Right lobe of liver (tissue), 6 donors: ENCODE measurements at places on chromosomes 2 and 18. TPM values are rescaled to one million over a fixed set of nuclear protein-coding genes. Genes with fewer than 3 reads are reported as not detected.

Gene RABL2A
- total RNA-seq = 10.4 TPM

Gene SESTD1
- total RNA-seq = 20.1 TPM

DNA sequence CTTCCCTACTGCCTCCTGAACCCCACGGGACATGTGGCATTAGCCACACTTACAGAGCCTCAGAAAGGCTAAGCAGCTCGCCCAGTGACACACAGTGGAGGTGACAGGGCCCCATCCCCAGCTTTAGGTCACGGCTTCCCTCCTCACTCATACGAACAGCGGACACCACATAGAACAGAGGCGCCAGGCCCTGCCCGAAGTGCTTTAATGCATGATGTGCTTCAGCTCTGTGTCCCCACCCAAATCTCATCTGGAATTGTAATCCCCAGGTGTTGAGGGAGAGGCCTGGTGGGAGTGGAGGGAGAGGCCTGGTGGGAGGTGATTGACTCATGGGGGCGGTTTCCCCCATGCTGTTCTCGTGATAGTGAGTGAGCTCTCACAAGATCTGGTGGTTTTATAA lies 135.3 kb downstream of the PTGR3 start:
- H3K4me3 ChIP-seq = no peak overlapping the region
- H3K36me3 ChIP-seq = no peaks in the 10 kb centered on the region
- no peak overlapping the region for H3K27ac ChIP-seq
- DNase-seq = no peak
- no peaks in the 10 kb centered on the region for H3K4me1 ChIP-seq

Gene PXDN
- 8.1 TPM for total RNA-seq

Gene ARHGEF4
- total RNA-seq = 0.86 TPM

Gene PPP4R1
- 15.0 TPM for total RNA-seq

DNA sequence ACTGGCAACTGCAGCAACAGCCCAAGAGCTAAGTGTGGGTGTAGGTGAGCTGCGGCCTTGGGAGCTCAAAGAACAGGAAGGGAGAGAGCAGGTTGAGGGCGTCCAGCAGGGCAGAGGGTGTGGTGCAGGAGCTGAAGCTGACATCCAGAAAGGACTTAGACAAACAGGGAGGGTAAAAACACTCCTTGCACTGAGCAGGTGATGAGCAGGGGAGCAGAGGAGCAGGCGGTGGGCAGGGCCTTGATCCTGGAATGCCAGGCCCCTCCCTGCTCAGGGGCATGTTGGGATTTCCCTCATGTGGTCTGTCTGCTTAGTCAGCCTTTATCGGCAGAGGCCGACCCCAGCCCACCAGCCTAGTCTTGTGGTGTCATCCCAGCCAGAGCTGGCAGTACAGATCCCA lies 63.6 kb downstream of the VSNL1 start:
- no peaks in the 10 kb centered on the region for H3K36me3 ChIP-seq
- DNase-seq = no peak
- no peaks in the 10 kb centered on the region for H3K4me1 ChIP-seq
- no peaks in the 10 kb centered on the region for H3K27me3 ChIP-seq
- no peak overlapping the region for H3K27ac ChIP-seq

DNA sequence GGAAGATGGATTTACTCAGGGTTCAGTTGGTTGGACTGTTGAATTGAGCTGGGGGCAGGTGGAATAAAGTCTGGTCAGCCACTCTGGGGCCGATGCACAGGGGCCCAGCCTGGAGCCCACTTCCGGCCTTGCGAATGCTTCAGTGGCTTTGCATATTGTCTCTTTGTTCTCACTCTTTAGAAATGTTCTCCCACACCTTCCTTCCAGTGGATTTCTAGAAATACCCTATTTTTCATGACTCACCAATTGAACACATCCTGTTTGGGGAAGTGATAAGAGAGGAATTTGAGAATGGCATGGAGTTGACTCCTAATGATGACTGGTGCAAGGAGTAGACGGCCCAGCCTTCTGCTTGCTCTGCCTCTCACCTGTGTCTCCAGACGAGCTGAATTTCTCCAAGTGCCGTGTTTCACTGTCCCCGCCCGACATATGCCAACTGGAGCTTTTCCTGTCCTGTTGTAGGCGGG lies 28.1 kb downstream of the ASAP2 start:
- no peak overlapping the region for H3K4me3 ChIP-seq
- no peaks in the 10 kb centered on the region for H3K27me3 ChIP-seq
- DNase-seq = no peak
- H3K36me3 ChIP-seq = no peaks in the 10 kb centered on the region

DNA sequence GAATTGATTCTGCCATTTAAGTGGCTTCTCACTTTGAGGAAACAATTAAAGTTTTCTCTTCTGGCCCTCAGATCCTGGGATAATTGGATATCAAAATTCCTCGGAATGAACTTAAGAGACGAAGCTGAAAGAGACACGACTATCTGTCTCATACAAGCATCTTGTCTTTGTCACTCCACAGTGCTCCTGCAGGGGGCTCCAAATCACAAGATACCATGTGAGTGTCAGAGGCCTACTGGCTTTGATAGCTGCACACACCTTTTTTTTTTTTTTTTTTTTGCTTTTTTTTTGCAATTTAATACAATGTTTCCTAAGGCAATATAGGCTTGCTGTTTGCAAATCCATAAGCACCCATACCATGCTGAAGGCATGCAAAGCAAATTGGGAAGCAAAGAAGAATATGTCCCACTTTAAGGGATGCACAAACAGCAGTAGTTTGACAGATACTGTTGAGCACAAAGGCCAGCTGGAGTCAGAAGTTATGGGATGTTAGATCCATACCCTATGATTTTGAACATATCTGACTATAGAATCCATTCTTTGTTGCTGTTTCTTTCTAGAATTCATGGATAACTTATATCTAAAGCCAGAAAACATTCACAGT lies 109.0 kb upstream of the CBLN2 start:
- no peaks in the 10 kb centered on the region for H3K36me3 ChIP-seq
- no peak overlapping the region for H3K4me3 ChIP-seq
- DNase-seq = no peak
- no peak overlapping the region for H3K27ac ChIP-seq
- no peaks in the 10 kb centered on the region for H3K27me3 ChIP-seq
- no peaks in the 10 kb centered on the region for H3K4me1 ChIP-seq

GRCh38 chr18:36733150-36733549 lies 95.7 kb downstream of the TPGS2 start:
- DNase-seq = no peak
- no peaks in the 10 kb centered on the region for H3K27me3 ChIP-seq
- no peak overlapping the region for H3K4me3 ChIP-seq
- no peaks in the 10 kb centered on the region for H3K36me3 ChIP-seq
- no peak overlapping the region for H3K27ac ChIP-seq

DNA sequence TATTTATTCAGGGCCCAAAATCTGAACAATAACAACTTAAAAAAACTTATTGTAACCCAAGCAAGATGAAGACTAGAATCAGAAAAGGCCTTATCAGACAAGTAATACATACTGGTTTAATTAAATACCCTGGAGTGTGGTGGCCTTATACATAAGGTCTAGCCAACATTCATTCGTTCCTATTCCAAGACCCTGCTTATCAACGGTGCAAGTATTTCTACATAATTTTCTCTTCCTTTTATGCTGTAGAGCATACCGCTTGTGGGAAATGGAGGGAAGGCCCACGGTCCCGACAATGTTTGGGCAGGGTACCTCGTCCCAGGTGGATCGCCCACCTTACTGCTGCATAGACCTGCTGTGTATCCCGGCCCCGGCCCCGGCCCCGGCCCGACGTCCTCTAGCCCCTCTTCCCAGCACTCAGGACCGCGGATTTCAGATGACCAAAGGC lies 708 bp downstream of the ZNF24 start:
- no peaks in the 10 kb centered on the region for H3K27me3 ChIP-seq
- peak overlapping the region; percentile 88 for H3K4me3 ChIP-seq
- peaks cover 11% of the 10 kb centered on the region for H3K36me3 ChIP-seq
- DNase-seq = no peak

GRCh38 chr2:175442441-175442840 lies 260.9 kb upstream of the ATP5MC3 start:
- no peak overlapping the region for H3K4me3 ChIP-seq
- no peaks in the 10 kb centered on the region for H3K27me3 ChIP-seq
- H3K4me1 ChIP-seq = no peaks in the 10 kb centered on the region
- no peaks in the 10 kb centered on the region for H3K36me3 ChIP-seq
